ENCODE measurements at places on chromosomes 4 and X.
A peak's percentile ranks its signal among the peaks of the same experiment; 100 is the strongest.

GRCh38 chrX:4484266-4484665 is 770.8 kb upstream of the PRKX start:
- no peak for DNase-seq

DNA sequence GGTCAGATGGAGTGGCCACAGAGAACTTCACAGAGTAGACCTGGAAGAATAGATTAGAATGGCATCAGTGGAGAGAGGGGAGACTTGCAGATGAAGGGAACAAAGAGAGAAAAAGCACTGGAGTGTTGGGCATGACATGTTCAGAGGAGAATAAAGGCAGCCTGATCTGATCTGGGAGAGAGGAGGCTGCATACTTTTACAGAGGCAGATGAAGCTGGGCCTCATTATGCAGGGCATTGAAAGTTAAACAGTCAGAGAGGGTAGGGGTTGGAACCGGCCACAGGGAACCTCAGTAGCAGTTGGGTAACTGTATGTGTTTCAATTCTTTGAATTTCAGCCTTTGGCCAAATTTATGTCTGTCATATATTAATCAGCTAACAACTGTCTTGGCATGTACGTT is 61.2 kb downstream of the SH3BGRL start:
- no peak for DNase-seq

- peak; percentile 24 for DNase-seq
Measured at GRCh38 chrX:75522565-75523431, at the start of gene ZDHHC15. ZDHHC15 (minus strand) TSS chrX:75523037; CDS start chrX:75523024, 13 bp downstream.

- no peak for DNase-seq
Measured at GRCh38 chr4:94302191-94302590, 40.4 kb downstream of the HPGDS start.

Measured in CD4-positive, alpha-beta T cell treated with Interleukin-4 for 1 hour (primary cell).